ENCODE measurements at places on chromosomes 6 and 20.

GRCh38 chr6:106074146-106074545 is 12.0 kb upstream of the PRDM1 start:
- DNase-seq = no peak

DNA sequence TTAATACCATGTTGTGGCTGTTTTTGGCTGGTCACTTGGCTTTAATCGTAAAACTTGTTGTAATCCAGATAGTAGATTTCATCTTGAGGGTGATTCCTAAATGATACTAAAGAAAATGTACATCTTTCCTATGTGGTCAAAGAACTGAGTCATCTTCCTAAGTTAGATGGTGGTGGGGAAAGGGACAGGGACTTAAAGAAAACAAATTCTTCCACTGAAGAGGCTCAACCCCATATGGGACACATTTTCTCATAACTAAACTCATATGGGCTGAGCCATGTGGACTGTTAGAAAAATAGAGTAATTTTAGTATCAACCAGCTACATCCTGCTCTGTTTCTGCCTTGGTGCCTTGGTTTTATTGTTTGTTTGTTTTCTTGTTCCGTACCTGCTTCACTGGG is 155.8 kb downstream of the TSHZ2 start:
- DNase-seq = no peak

- no peak for DNase-seq
Measured at GRCh38 chr20:25024171-25024570, 31.6 kb upstream of the APMAP start.

DNA sequence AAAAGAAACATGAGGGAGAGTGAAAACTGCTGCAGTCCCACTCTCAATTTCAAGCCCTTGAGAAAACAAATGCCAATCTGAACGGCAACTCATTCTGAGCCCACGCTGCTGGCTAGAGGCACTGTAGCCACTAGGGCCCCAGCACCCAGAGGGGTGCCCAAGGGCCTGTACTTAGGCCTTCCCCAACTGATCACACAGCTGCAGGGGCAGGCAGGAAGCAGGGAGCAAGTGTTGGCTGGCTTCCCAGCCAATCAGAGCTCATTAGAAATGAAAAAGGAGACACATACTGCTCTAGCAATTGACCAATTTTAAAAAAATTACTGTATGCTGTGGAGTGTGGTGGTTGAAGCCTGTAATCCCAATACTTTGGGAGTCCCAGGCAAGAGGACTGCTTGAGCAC is 3.7 kb upstream of the BEND3 start:
- no peak for DNase-seq

GRCh38 chr20:46898423-46898822 is 3.8 kb downstream of the EYA2 start:
- no peak for DNase-seq

GRCh38 chr6:32216285-32216684 is 7.6 kb downstream of the NOTCH4 start:
- no peak for DNase-seq

DNA sequence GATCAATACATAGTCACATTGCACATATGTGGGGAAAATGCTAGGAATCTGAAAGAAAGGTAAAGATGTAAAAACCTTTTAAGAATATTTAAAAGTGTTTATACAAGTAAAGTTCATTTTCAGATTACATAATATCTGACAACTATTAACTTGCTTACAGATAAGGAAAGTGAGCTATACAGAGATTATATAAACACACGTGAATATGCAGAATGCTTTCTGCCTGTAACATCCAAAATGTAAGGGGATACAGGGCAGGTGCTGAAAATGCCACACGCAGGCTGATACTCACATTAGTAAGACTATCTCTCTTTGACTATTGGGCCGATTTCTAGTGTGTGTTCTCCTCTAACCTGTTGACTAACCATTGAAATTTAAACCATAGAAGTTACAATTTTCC is 17.9 kb upstream of the MAP7 start:
- no peak for DNase-seq

DNA sequence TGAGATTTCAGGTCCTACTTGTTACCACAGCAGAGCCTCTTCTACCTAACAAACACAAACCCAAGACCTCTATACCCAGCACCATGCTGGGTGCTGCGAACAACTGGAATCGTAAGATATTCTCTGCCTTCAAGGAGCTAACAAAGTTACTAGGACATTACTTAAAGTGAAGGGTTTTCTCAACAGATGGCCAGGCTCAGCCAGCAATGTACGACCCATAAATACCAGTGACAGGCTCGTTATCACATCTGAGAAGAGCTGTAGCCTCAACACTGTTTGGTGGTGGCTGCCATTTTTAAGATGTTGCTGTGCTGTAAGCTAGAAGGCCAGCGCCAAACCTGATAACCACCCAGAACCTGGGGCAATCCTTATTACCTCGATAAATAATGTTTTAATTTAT is 406.5 kb downstream of the KIF16B start:
- DNase-seq = no peak

- no peak for DNase-seq
Measured at GRCh38 chr6:37354526-37355384, 972 bp downstream of the RNF8 start.

DNA sequence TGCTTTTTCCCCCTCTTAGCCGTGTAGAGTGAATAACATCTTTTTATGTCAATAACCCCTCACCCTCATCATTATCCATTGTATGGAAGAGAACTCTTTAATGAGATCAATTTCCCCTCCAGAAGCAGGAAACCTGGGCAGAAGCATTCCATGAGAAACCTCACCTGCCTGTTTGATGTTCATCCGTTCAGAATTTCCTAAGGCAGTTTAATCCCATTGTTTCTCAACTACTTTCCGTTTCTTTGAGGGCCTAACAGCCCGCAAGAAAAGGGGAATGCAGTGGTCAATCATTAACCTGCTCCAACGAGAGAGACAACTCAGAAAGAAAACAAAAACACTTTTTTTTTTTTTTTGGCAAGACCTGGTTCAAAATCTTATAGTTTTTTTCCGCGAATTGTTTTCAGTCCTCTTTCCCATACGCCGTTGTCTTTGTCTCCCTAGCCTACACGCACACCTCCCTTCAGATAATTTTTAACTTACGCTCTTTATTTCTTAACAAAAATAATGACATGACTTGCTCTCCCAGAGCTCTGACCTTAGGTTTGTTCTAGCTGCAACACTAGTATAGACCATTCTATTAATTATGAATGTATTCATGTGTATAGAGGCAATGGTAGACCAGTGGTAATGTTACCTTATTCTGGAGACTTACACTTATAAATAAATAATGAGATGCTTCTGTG is 25.6 kb upstream of the ID4 start:
- DNase-seq = no peak

Data from kidney capillary endothelial cell (primary cell).